ENCODE measurements at places on chromosomes 3 and 15. TPM values are rescaled to one million over a fixed set of nuclear protein-coding genes. Genes with fewer than 3 reads are reported as not detected.

- no peak overlapping the region for H3K27ac ChIP-seq
- peaks cover 18% of the 10 kb centered on the region for H3K4me1 ChIP-seq
- no peaks in the 10 kb centered on the region for H3K27me3 ChIP-seq
- DNase-seq, result no peak
These were observed 30.3 kb downstream of the DUSP7 start for GRCh38 chr3:52026041-52026440.

DNA sequence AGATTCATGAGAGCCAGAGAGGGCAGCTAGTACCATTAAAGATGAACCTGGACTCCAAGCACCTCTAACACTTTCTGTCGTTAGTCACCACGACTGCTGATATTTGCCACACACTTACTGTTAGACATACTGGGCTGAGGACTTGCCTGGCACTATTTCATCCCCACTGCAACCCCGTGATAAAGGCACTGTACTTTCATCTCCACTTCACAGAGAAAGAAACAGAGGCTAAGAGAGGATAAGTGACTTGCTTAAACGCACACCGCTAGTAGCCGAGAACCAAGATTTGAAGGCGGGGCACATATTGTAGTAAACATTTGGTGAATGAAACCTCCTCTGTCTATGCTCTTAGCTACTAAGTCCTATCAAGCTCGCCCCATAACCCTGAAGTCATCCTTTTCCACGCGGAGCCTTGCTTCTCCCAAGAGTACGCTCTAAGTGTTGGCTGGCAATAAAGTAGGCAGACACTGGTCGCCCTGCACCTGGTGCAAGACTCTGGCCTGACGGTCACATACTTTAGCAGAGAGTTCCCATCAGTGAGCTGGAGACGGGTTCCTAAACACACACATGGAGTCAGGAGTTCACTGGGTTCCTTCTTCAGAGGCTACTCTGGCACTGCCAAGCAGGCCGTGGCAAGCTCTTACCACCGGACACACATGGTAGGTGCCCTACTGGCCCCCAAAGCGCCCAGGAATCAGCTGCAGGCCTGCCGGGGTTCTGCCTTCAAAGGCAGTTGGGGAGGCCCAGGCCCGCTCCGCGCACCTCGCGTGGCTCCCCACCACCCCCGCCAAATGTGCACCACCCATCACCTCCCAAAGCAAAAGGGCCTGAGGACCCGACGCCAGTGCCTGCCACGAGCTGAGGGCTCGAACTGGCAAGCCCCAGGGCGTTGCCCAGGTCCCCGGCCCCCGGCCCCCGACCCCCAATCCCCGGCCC lies 951 bp downstream of the POMGNT2 start:
- H3K36me3 ChIP-seq, result no peaks in the 10 kb centered on the region
- H3K27ac ChIP-seq, result no peak overlapping the region
- H3K4me1 ChIP-seq, result no peaks in the 10 kb centered on the region
- no peak for DNase-seq
- H3K4me3 ChIP-seq, result no peak overlapping the region

DNA sequence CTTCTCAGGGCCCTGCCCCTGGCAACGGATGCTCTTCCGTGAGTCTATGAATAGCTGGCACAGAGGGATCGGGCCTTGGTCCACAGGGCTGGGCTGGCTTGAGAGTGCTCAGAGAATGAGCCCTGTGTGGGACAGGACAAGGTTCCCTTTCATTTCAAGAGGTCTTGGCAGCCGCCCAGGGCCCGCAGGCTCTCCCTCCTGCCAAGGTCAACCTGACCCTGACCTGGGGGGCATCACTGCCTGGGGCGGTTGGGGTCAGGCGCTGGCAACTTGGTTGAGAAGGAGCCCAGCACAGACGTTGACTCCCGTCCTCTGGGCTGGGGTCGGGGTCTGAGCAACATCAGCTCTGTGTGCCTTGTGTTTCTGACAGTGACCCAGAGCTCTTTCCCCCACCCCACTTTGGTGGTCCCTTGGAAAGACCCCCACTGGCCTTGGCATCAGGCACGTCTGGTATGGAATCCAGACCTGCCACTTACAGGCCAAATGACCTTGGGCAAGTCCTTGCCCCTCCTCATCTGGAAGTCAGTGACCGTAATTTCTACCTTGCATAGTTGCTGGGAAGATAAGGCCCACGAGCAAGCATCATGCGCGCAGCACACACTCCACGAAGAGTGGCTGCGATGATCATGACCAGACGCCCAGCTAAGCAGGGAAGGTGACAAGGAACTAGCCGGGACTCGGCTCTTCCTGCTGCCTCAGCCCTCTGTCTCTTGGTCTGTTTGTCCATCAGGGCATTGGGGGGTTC lies 36.4 kb downstream of the EPHB3 start:
- H3K36me3 ChIP-seq, result no peaks in the 10 kb centered on the region
- H3K4me1 ChIP-seq, result no peaks in the 10 kb centered on the region
- H3K4me3 ChIP-seq, result no peak overlapping the region
- H3K27me3 ChIP-seq, result peaks cover 10% of the 10 kb centered on the region

DNA sequence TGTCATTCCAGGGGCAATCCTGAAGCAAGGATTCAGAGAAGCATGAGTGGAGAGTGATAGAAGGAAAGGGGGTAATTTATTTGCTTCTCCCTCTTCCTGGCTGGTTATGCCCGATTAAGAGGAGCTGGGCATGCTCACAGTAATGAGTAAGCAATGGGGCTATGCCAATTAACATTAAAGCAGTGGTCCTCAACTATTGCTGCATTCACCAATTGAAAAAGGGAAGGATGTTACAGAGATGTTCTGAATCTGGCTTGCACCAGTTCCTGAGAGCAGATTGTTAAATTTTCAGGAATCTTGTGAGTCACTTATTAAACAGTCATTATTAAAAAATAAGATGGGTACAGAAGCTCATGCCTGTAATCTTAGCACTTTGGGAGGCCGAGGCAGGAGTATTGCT lies 85.9 kb upstream of the ZBTB20 start:
- H3K36me3 ChIP-seq, result no peaks in the 10 kb centered on the region
- no peak overlapping the region for H3K4me3 ChIP-seq
- H3K27ac ChIP-seq, result no peak overlapping the region
- no peaks in the 10 kb centered on the region for H3K27me3 ChIP-seq

DNA sequence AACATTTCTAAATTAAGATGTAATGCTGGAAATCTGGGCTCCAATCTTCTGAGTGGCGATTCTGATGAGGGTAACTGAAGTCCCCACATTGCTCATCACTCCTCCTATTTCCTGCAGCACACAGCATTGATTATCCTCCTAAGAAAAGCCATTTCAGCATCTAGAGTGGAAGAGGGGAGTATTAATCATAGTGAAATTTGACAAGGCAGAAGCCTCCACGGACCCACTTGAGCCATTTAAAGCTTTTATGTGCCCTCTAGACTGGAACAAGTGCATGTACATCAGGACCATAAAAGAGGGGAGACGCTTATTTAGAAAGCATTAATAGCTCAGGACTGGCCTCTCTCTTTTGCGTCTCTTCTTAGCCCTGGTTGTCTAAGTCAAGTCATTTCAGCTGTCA lies 25.8 kb downstream of the AQP9 start:
- H3K36me3 ChIP-seq, result no peaks in the 10 kb centered on the region
- H3K4me1 ChIP-seq, result no peaks in the 10 kb centered on the region
- DNase-seq, result no peak
- H3K27ac ChIP-seq, result no peak overlapping the region
- H3K27me3 ChIP-seq, result peaks cover 4% of the 10 kb centered on the region

Gene MUC20
- 0.46 TPM for total RNA-seq

Measured in GM12878 (cell line).